ENCODE measurements at places on chromosomes 2 and 18. TPM values are rescaled to one million over a fixed set of nuclear protein-coding genes. Genes with fewer than 3 reads are reported as not detected.

Gene HNMT
- total RNA-seq, result 11.7 TPM

Gene ICA1L
- total RNA-seq, result 6.5 TPM

Gene WDPCP
- total RNA-seq, result 18.8 TPM

Gene FAHD2B
- 34.1 TPM for total RNA-seq

Gene KLHL29
- total RNA-seq, result 1.1 TPM

Gene SPC25
- total RNA-seq, result 0.60 TPM

Gene INSIG2
- total RNA-seq, result 15.9 TPM

Gene B3GNT7
- total RNA-seq, result 2.4 TPM

Gene SCTR
- total RNA-seq, result 1.2 TPM

Gene KCNJ3
- 4.2 TPM for total RNA-seq

Gene CDK15
- total RNA-seq, result 0.16 TPM

Gene UGT1A1
- total RNA-seq, result not detected

Gene CROCC2
- total RNA-seq, result not detected

All from left ventricle myocardium inferior (tissue), 1 donor.